Gastroesophageal sphincter (tissue), 4 donors: ENCODE measurements at places on chromosomes 3 and 15.

DNA sequence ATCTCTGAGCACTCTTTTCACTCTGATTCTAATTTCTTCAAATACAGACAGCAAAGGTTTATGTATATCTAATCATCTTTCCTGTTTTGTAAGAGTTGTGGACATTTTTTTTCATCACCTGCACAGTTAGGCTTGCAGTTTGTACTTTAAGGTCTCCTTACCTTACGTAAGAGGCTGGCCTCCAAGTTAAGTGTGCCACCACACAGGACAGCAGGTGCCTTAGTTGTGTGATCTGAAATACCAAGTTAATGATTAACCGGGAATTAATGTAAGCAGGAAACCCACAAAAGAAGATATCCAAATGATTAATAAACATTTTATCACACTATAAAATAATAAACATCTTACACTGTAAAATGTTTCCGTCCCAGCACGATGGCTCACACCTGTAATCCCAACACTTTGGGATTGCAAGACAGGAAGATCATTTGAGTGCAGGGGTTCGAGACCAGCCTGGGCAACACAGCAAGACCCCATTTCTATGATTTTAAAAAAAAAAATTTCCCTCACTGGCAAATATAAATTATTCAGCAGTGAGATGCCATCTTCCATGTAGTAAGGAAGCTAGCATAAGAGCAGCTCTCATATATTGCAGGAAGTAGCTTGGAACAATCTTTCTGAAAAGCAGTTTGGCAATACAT lies 87.7 kb upstream of the LIMD1 start:
- ATAC-seq: no peak

DNA sequence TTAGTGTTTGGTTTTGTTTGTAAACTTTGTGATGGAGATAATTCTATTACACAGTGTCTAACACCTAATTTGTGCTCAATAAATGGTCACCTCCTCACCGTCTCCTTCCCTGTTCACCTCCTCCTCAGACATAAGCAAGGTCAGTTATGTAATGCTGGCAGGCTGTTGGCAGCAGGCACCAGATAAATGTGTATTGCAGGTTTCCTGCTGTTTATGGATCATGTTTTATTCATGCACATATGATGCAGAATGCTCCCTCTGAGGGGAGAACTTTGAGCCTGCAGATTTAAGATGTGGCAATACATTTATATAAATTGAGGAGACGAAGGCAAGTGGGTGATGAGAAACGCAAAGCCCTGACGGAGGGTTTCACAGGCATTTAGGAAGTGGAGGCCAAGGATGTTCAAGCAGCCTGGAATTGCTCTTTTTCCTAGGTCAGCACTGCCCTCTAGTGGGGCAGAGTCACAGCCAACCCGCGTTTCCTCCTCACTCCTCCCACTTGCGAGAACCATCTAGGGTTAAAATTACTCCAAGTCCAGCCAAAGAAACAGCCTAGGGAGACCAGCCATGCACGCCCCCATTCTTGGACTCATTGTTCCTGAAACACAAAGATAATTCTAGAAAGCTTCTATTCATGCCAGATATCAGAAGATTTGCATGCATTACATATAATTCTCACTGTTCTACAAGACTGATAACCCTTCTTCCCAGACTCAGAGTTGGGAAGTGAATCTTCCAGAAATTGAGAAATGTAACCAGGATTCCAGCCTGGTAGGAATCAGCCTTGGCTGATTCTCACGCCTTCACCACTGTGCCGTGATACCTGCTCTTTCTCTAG lies 228.7 kb downstream of the SLCO3A1 start:
- ATAC-seq: peak; percentile 77

GRCh38 chr3:168070919-168071318 lies 24.8 kb downstream of the GOLIM4 start:
- ATAC-seq: no peak

DNA sequence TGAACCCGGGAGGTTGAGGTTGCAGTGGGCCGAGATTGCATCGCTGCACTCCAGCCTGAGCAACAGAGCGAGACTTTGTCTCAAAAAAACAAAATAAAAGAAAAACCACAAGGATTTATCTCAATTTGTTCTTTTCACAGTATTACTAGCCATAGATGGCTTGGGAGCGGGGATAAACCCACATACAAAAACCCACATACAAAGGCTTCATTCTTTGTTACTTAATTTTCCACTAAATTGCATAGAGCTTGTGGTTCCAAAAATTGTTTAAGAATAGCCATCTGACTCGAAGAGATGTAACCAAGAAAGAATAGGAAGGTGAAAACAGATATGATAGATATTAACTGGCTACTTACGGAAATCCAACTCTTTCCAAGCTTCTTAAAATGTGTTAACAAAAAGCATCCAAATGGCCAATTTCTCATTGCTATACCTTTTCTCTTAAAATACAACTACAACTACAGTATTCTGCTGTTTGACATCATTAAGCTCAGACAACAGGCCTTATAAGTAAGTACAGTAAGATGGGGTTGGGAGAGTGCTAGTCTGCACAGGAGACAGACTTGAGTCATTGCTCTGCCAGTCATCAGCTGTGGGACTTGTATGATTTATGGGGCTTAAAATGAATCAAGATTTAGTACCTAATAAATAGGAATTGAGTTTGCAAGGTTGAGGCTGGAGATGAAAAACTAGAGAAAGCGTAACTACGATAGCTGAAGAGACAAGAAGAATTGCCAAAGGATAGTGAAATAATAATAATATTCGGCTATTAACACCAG lies 96.6 kb upstream of the PLXND1 start:
- no peak for ATAC-seq

GRCh38 chr3:41989518-41989917 lies 27.6 kb upstream of the ULK4 start:
- no peak for ATAC-seq

GRCh38 chr3:156209631-156210335 lies 89.4 kb downstream of the KCNAB1 start:
- ATAC-seq: no peak

DNA sequence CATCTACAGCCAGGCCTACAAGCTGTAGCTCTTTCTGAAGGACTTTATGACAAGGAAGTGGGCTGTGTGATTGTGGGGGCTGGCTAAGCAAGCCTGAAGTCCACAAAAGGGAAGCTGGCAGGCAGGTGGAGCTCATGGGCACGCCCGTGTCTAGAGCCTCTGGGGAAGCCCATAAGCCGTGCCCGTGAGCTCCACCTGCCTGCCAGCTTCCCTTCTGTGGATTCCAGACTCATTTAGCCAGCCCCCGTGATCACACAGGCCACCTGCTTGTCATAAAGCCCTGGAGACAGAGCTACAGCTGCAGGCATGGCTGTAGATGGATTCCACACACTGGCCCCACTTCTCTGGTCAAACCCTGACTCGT lies 15.2 kb downstream of the EFCC1 start:
- ATAC-seq: no peak

DNA sequence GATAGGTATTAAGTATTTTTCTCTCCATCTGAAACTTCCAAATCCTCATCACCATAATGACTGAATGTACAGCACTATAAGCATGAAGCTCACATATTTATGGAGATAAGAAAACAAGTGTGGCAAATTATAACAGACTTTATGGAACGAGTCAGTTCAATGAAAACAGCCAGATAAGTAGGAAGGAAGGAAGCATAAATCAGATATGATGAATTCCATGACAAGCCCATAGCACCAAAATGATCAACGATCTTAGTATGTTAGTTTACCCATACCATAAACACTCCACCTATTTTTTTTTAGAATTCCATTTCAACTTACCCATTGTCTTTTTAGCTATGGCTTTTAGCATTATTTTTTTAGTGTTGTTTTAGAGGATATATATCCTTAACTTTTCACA lies 169.5 kb downstream of the TNIK start:
- ATAC-seq: no peak

DNA sequence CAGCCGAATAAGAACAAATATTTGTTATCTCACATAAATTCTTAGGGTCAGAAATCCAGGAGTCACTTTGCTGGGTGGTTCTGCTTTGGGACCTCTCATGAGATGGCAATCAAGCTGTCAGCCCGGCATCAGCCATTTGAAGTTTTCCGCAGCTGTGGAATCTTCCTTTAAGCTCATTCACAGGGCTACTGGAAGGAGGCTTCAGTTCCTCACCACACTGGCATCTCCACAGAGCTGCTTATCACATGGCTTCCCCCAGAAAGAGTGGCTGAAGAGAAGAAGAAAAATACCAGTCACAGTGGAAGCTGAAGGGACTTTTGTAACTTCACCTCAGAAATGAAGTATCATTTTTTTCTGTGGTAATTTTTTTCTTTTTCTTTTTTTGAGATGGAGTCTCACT lies 267.7 kb downstream of the CHL1 start:
- no peak for ATAC-seq

GRCh38 chr15:89781055-89781454 lies 4.9 kb downstream of the MESP2 start:
- ATAC-seq: no peak

DNA sequence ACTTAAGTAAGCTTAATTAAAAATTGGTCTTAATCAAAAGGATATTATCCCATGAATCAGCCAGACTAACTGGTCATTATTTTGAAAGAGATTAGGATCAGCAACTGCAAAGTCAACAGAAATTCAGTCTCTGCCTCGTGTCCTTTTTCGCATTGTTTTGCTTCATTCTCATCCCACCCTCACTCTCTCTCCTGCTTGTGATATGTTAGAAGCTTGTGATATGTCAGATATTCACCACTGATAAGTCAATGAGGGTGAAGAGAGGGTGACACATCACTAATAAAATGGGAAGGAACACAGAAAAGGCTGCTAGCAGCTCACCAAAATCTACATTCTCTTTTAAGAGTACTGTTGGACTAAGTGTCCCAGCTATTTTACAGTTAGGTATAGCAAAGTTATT lies 146.1 kb downstream of the SUCNR1 start:
- ATAC-seq: no peak
